GM13976 (cell line): ENCODE measurements at places on chromosomes 12 and 14.

DNA sequence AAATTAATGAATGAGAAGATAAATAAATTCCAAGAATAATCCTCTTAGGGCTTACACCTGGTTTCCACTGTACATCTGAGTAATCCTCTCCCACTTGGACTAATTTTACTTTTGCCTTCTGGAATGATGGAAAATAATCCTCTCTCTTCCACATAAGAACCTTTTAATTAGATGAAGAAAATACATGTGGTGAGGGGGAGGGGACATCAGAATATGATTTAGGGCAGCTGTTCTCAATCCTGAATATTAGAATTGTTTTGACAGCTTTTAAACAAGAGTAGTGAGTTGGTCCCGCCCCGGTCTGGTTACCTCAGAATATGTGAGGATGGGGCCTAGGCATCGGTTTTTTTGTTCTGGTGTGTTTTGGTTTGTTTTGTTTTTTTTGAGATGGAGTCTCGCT lies 51.5 kb downstream of the HECTD4 start:
- no peak for DNase-seq

- no peak for DNase-seq
Observed at GRCh38 chr14:51056421-51056820, 38.5 kb downstream of the TRIM9 start.

GRCh38 chr14:71133296-71133695 lies 226.0 kb downstream of the PCNX1 start:
- DNase-seq, result no peak

GRCh38 chr12:92556141-92556540 lies 146.6 kb upstream of the PLEKHG7 start:
- DNase-seq, result no peak

GRCh38 chr12:104888481-104888880 lies 69.6 kb downstream of the SLC41A2 start:
- no peak for DNase-seq

DNA sequence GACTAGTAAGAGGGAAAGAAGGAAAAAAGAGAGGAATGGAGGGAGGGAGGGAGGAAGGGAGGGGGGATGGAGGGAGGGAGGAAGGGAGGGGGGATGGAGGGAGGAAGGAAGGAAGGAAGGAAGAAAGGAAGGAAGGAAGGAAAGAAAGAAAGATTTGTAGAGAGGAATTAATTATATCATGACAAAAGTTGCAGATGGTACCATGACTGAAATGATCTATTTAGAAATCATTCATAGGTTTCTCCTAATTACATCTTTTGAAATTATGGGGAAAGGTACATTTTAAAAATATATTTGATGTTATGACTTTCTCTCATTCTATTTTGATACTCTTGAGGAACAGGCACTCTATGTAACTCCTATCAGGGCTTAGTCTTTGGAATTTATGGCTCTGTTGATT lies 236.2 kb upstream of the BTG1 start:
- DNase-seq, result no peak

- no peak for DNase-seq
Observed at GRCh38 chr12:26279091-26279490, 83.7 kb downstream of the SSPN start.

DNA sequence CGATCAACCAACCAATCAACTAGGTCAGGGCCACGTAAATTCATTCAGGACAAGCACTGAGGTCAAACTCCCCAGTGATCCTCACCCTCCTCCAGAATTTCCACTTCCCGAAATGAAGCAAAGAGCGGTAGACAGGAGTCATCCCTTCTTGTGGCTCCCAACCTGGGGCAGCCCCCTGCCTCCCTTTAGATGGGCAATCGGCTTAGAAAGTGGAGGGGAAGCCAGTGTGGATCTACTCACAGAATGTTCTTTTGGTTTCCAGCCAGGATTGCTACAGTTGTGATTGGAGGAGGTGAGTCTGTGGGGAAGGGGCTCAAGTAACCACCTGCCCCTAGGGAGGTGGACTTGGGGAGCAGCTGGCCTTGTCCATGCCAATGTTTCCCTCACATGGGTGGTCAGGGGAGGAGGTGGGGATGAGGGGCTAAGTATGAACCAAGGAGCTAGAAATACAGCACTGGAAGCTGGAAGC lies 4.1 kb downstream of the IFI27 start:
- no peak for DNase-seq

GRCh38 chr14:21723431-21724045 lies 49.9 kb upstream of the OR4E1 start:
- peak; percentile 12 for DNase-seq

DNA sequence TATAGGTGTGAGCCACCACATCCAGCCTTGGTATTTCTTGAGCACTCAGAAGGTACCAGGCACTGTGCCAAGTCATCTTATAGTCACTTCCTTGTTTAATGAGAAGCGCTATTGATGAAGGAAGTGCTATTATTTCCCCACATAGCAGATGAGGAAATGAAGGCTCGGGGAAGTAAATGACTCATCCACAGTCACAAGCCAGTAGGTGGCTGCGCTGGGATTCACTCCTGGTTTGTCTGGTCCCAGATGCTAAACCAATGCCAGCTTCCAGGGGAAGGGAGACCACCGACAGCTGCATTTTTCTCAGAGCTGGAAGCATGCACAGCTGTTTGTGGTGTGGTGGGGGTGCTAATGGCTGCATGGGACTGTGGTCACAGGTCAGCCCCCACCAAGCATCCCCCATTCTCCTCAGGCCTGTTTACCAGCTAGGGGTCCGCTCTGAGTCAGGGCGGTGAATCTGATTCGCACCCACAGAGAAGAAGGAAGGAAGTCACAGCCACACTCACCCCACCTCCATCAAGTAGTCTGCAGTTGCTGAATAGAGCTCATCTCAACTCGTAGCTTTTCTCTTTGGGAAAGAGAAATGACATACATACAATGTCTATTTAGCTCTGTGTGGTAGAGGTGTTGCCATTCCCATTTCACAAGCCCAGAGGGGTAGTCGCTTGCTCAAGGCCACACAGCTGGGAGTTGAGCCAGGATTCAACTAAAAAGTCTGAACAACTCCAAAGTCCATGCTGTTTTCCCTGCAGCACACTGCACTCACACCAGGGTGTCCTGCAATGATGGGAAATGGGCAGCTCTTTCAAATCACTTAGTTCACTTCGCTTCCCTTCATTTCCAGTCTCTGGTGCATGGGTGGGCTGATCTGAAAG lies 6.3 kb upstream of the LTBP2 start:
- DNase-seq, result no peak

GRCh38 chr12:75844985-75845384 lies 186.6 kb downstream of the PHLDA1 start:
- no peak for DNase-seq

- DNase-seq, result no peak
Observed at GRCh38 chr12:56768424-56768823, 5.3 kb downstream of the HSD17B6 start.

GRCh38 chr12:59084511-59085375 lies 164.4 kb upstream of the LRIG3 start:
- no peak for DNase-seq

DNA sequence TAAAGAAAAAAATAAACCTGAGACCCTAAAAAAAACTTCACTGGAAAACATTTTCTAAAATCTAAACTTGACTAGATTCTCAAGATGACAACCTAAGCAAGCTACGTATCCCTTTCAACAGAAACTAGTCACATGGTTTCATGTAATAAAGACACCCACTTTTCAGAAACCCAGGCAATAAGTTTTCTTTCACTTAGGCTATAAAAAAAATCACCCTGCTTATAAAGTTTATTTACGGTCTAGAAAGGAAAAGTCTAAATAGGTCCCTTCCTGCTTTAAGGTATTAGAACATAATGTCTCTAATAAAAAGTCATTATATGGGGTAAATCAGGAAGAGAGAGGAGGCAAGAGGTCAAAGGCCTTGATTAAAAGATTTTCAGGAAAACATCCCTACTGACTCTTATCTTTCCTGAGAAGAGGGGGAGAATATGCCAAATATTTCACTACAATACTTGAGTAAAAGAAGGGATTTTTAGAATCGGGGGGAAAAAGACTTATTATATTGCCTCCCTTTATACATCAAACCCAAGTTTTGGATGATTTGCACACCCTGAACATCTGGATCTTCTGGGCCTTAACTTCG lies 9.5 kb downstream of the CLIP1 start:
- DNase-seq, result peak; percentile 64

DNA sequence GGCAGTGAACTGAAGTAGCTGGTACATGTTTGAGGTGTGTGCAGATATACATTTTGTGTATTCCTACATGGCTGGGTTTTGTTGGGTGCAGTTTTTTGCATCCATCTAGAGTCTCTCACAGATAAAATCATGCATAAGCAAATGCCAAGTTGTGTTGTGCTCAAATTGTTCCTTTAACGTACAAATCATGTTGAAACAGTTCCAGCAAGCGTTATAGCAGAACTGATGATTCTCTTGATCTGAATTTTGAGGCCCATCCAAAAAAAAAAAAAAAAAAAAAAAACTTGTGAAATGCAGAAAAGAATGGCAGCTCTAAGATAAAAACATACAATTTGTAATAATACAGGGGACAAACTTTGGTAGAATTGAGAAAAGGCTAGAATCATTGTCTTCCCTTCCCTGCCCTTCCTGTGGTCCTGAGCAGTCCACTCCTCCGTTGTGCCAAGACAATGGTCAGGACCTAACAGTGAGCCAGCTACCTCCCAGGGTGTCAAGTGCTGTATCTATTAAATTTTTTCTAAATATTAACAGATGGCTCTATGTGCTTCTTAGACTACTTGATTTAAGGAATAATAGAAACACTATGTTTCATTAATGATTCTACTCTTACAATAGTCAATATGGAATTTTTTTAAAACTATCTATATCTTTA lies 122.1 kb downstream of the PLEKHA5 start:
- no peak for DNase-seq

GRCh38 chr12:12461923-12462315 lies 100.7 kb downstream of the DUSP16 start:
- no peak for DNase-seq

DNA sequence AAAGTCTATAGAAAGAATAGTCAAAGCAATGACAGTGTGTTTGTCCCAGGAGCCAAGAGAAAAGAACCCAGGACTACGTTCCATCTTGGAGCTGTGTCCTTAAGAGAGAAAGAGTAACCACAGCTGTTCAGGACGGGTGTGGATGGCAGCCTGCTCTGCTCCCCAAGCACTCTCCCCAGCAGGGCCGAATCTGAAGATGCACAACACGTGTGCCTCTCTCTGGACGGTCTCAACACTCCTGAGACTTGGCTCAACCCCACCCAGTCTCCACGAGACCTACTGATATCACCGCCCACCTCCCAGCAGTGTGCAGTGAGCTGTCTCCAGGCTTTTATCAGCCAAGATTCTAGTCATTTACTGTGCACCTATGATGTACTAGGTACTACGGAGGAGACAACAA lies 27.3 kb upstream of the ANO2 start:
- no peak for DNase-seq

GRCh38 chr12:122835750-122836026 lies 431 bp downstream of the HIP1R start:
- DNase-seq, result peak; percentile 82

DNA sequence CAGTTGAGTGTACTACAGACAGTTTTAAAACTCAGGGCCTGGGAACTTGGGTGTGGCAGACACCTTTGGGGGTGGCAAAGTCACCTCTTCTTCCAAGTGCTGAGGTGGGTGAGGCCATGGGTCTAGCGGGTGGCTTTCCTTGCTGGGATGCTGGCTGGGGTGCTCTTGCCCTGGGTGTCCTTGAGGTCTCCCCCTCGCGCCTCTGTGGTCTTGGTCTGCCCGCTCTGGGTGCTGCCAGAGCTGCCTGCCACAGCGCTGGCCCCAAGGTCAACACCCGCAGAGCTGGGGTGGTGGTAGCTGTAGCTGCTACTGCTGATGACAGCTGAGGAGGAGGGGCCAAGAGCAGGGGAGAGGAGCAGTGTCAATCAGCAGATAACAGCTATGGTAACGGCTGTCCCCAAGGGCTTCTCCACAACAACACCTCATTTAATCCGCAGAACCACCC lies 6.8 kb downstream of the KRT74 start:
- DNase-seq, result no peak

- no peak for DNase-seq
Observed at GRCh38 chr12:39581592-39581991, 38.0 kb downstream of the ABCD2 start.

GRCh38 chr14:44027397-44027796 lies 479.7 kb downstream of the FSCB start:
- no peak for DNase-seq

DNA sequence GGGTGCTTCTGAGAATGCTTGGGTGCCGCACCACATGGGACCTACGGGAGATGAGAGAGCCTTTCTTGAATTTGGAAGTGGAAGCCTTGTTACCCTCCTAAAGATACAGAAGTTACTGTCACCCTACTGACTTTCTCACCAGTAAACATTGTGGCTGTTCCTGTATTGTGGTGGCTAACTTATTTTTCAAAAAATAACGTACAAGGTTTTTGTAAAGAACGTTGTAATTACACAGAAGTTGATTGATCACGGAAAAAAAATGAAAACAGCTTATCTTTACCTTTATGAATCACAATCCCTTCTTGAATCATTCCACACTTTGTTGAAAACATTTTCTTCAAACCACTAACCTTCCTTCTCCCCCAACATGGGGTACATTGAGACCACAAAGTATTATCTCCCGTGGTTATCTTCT lies 22.0 kb upstream of the PPFIBP1 start:
- no peak for DNase-seq

DNA sequence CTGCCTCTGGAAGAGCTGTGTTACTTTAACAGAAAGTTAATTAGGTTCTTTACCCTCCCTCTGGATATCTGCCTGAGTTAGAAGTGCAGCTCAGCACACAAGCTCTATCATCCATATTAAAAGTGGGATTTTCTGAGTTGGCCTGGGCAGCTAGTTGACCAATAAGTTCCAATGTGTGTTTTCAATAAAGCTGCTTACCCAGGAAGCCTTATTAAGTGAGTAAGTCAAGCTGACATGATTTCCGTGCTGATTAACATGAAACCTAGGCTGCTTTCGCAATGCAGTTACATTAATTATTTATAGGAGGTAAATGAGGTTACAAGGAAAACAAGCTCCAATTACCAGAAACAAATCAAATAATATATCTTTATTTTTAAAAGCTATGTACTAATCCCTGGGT lies 4.8 kb downstream of the NEUROD4 start:
- no peak for DNase-seq

DNA sequence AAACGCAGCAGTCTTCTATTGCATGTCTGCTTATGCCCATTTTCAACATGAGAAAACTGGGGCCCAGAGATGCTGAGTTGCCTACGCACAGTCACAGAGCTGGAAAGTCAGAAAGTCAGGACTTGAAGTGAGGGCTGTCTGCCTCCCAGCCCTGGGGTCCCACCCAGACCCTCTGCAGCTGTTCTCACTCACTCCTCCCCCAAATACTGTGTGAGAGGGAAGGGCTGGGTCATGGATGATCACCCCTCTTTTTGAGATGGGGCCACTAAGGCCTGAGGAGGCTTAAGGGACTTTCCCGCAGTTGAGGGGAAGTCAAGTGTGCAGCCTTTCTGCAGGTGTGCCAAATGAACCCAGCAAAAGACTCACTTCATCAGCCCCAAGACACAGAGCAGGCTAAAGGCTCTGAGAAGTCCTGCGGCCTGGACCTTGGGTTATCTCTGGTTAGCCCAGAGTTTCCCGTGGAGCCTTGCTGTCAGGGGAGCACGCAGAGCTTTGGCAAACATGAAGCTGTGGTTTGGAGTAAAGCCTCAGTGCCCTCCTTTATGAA lies 18.7 kb downstream of the DTX1 start:
- peak; percentile 83 for DNase-seq
